HCEC 1CT (cell line): ENCODE measurements at places on chromosomes 4 and X.

- no peak for DNase-seq
Observed at GRCh38 chr4:176741253-176741652, 51.5 kb downstream of the VEGFC start.

GRCh38 chr4:76028350-76028765 lies 5.1 kb upstream of the CXCL10 start:
- no peak for DNase-seq

DNA sequence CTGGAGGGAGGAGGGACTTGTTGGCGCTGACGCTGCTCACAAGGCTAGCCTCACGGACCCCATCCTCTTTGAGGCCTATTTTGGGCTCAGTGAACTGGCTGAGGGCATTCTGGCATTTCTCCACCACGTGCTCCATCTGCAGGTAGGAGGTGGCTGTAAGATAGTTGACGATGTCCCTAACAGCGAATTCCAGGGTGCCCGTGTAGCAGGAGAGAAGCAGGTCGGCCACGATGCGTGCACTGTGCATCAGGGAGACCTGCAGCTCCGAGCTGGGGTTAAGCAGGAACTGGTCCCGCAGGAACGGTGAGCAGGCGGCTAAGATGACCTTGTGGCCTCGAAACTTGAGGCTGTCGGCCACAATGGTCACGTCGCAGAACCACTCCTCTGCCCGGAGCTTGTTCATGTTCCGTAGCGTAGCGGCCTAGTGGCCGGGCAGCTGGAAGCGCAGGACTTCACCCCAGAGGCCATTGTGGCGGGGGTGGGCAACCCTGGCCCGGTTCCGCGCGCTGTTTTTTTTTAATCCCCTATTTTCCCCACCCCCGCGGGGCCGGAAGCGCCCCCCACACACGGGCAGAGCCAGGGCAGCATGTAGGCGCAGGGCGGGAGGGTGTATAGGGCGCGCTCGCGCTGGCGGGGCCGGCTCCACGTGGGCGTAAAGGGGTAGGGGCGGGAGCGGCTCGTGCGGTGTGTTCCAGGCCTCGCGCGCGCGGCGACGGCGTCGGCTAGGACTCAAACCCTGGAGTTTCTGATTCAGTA lies 73.2 kb downstream of the UBE2K start:
- no peak for DNase-seq

DNA sequence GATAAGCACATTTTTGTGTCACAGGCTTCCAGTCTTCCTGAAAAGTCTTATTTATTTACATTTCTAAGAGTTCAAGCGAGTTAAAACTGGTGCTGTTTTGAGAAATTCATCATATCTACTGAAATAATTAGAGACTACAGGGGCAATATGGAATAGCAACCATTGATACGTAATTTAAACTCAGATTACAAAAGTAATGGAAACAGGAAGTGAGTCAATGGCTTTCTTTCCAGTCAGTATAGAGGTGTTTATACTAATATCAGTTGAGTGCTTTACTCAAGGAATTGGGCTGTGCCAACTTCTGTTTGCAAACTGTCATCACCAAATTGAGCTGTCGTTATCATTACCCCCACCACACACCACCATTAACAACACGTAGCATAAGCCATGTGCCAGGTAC lies 222.7 kb downstream of the COL25A1 start:
- DNase-seq, result peak; percentile 76
